ENCODE measurements at places on chromosomes 16 and 17.
A peak's percentile ranks its signal among the peaks of the same experiment; 100 is the strongest.

- DNase-seq = no peak
Observed at GRCh38 chr17:48537316-48537715, 6.5 kb upstream of the HOXB1 start.

GRCh38 chr17:56897646-56898424, 16.0 kb downstream of the TRIM25 start:
- no peak for DNase-seq

DNA sequence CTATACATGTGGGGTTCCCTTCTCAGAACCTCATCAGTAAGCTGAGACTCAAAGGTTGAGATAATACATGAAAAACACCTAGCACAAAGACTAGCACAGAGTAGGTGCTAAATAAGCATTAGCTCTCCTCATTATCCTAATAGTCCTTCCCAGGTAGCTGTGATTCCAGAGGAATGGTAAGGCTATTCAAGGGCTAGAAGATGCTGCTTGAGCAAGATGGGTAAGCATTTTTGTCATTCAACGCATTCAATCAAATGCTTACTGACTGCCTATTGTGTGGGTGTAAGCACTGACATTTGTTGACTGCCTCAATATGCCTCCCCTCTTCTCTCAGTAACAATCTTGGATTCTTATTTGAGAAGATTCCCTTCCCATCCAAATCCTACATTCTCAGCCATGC, 4.0 kb downstream of the SUPT4H1 start:
- DNase-seq = no peak

DNA sequence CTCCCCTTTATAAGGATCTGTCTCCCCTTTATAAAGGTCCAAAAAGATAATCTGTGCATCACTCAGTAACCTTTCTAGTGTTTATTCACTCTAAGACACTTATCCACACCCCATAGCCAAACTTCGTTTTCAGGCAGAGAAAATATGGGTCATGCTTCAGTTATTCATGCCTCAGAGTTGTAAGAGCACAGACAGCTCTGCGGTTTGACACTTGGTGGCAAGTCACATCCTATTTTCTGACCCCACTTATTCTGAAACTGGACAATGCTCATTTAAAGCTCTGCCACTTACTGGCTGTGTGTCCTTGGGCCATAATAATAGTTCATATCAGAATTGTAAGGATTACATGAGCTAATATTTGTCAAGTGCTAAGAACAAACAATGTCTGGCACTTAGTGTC, 2.0 kb upstream of the KRTAP2-1 start:
- peak; percentile 31 for DNase-seq

GRCh38 chr17:2250140-2251095, 53.2 kb downstream of the SMG6 start:
- no peak for DNase-seq

GRCh38 chr17:47702391-47702995, 8.5 kb downstream of the TBKBP1 start:
- DNase-seq = no peak

GRCh38 chr17:2684549-2684948, 27.0 kb downstream of the CLUH start:
- no peak for DNase-seq

- no peak for DNase-seq
Observed at GRCh38 chr17:41507315-41507880, 2.0 kb upstream of the KRT13 start.

DNA sequence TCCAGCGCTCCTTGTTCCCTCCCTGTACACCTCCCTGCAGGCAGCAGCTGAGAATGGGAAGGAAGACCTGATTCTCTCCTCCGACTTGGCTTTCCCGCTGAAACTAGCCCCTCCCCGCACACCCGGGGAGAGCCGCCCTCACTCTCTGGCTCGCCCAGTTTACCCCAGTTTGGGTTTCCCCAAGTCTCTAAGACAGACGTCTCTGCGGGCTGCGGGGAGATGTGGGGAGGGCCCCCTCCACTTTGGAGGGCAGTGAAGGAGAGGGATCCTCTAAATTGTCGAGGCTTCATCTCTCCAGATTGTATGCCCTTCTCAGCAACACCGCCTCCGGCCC, 797 bp downstream of the GRB7 start:
- DNase-seq = no peak

DNA sequence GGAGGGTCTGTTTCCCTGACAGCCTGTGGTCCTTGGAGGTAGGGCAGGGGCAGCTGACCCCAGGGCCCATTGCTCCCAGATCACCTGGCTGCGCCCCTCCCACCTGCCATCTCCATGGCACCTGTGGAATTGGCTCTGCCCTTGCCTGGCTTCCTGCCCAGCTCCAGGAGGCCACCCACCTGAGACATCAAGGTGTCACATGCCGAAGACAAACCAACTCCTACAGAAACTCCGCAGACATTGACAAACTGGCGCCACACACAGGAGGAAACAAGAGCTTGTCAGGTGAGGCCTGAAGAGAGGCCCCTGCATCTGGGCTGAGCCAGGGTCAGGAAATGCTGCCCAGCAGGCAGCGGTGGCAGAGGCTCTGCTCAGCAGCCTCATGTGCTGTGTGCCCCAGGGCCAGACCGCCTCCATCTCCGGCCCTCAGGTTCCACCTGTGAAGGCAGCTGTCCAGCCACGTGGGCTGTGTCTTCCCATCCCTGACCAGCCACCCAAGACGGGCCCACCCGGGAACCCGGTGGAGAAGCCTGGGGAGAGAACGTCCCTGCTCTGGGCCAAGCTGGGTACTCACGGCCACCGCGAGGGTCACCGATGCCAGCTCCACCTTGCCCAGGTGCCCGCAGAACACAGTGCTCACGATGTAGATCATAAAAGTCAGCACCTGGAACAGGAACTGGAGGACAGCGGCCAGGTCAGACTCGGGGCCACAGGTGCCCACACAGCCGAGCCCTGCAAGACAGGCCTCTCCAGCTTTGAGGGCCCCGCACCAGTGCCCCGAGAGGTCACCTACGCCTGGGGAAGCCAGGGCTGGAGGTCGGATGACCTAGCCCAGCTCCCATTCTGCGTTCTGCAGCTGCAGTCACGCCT, 1.6 kb downstream of the SLC47A2 start:
- no peak for DNase-seq

DNA sequence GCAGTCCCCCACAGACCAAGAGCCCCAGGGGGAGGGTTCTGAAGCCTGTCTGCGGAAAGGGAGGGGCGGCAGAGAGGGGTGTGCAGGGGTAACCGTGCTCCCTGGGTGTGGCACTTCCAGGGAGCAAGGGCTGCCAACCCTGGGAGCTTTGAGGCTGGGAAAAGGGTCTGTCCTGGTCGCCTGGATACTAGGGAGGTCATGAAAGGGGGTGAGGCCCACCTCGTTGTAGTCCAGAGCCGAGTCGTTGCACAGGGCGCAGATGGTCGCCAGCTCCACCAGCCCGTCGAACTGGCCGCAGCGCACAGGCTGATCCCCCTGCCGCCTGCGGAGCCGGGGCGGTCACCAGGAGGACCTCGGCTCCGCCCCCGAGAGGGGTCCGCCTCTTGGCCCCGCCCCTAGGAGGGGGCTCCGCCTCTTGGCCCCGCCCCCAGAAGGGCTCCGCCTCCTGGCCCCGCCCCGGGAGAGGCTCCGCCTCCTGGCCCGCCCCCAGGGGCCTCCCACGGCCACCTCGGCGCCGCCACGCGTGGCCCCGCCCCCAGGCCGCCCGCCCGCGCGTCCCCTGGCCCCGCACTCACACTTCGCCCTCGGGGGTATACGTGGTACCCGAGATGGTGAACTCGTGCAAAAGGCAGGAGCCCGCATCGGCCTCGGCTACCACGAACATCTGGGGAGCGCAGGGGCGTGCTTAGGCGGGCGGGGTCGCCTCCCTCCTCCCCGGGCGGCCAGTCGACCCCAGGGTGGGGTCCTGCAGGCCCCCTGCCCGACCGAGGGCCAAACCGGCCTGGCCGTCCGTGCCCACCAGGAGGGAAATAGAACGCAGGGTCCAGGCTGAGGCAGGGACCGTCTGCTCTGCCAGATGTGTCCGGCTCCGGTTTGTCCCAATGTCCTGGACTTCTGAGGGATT, 19.5 kb downstream of the ATP2A3 start:
- DNase-seq = peak; percentile 44

DNA sequence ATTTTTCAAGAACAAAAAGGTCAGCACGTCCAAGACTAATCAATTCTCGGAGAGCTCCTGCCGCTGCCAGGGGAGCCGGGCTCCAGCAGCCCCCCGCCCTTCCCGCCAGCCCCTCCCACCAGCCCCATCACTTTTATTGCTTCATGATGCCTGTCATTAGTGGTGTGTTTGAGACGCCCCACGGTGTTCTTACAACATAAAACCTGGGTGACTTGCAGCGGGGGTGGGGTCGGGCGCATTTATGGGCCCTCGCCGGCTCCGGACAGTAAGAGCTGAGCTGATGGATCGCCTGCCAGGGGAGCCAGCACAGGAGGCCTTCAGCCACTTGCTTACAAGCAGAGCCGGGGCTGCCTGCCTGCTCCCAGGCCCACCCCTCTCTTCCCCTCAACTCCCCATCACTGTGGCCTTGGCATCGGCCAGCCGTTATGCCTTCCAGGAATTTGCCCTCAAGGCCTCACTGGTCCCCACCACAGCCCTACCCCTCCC, 82.9 kb upstream of the CBX4 start:
- no peak for DNase-seq

DNA sequence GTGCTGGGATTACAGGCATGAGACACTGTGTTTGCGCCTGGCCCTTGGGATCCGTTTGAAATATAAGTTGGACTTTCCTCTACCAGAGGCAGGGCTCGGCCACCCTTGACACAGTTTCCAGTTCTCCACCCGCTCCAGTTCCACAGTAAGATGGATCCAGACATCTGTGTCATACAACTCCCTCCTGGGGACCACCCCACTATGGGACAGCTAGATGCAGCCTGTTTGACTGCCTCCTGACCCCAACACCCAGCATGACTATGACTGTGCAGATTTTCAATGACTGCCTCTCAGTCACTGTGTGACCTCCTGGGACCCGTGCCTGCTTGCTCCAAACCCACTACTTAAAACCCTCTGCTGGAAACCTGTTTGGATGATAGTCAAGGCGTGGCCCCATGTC, 166.7 kb downstream of the IRF8 start:
- DNase-seq = no peak

DNA sequence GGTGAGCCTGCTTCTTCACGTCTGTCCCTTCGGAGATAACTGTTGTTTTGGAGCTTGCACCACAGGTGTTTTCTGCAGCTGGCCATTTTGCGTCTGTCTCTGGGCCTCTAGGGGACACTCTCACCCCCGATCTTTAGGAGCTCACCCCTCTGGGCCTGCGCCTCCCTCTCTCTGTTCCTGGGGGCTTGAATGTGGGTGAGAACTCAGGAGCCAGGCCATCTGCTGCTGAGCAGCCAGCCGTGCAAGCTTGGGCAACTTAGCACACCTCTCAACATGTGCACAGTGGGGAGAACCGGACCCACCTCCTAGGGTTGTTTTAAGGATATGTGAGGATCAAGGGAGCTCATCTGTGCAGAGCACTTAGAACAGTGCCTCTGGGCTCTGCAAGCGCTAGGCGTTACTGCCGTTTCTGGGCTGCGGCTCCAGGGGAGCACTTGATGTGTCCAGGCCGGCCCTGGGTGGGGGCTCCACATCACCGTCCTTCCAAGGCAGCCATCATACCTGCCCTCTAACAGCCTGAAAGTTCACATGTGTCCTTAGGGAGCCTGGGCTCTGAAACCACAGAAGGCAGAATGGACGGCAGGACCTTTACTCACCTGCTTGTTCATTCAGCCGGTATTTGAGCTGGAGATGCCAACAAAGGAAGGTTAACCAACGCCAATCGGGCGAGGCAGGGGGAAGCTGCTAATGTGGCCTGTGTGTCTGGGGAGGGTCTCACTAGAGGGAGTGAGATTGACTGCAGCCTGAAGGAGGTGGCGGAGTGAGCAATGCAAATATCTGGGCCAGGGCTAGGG, 66.3 kb downstream of the MRC2 start:
- no peak for DNase-seq

DNA sequence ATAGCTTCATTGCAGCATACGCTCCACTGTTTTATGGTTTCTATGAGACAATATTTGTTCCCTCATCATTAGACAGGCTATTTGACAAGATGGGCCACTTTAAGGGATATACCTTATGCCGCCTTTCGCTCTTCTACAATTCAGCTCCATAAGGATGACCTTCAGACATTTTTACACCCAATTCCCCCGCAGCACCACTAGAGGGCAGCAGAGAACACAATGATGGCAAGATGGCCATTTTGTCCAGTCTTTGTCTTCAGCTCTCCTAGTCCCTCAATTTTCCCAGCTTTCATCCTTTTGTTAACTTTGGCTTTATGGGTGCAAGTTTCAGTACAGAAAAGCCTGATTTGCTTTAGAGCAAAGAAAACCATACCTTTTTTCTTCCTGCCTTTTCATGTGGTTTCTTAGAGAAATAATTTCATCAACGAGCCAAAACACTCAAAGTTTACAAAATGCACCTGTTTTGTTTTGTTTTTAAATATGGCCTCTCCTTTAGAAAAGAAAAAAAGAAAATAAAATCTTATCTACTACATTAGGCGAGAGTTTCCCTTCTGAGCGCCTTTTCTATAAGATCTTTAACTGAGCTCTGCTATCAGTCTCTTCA, 355.3 kb downstream of the TOX3 start:
- DNase-seq = peak; percentile 33

DNA sequence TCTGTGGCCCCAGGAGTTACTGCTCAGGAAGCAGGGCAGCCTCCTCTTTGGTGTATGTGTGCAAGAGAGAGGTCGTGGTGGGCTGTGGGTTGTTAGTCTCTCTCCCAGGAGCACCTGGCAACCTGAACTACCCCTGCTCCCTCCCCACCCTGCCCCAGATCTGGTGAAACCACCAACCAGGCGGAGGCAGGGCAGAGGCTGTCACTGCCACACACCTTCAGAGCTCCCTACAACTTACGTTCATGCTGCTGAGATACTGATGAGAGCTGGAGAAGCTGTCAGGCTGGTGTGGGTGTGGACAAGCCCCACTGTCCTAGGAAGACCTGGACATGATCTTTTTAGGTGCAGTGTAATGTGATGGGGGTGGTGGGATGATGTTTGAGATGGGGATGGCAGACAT, 24.3 kb downstream of the GOSR2 start:
- no peak for DNase-seq

- DNase-seq = no peak
Observed at GRCh38 chr17:80327518-80327917, 66.9 kb downstream of the RNF213 start.
